ENCODE measurements at places on chromosomes 6 and 20.

DNA sequence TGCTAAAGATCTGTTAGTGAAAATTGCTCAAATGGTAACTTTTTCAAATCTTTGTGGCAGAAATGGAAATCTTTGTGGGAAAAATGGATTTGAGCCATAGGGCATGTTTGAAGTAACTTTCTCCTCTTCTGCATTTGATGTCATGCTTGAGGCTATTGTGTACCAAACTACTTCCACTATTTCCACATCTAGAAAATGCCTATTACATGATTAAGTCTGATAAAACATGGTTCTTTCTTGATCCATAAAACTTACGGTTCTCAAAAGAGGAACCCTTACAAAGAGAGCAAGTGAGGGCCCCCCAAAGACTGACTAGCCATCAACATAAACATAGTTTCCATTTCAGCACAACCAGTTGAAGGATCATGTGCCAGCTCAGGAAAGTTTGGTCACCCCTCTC is 150.6 kb downstream of the NFATC2 start:
- no peak for DNase-seq

- DNase-seq: no peak
These were observed 78.4 kb upstream of the PMEPA1 start for GRCh38 chr20:57787990-57788781.

DNA sequence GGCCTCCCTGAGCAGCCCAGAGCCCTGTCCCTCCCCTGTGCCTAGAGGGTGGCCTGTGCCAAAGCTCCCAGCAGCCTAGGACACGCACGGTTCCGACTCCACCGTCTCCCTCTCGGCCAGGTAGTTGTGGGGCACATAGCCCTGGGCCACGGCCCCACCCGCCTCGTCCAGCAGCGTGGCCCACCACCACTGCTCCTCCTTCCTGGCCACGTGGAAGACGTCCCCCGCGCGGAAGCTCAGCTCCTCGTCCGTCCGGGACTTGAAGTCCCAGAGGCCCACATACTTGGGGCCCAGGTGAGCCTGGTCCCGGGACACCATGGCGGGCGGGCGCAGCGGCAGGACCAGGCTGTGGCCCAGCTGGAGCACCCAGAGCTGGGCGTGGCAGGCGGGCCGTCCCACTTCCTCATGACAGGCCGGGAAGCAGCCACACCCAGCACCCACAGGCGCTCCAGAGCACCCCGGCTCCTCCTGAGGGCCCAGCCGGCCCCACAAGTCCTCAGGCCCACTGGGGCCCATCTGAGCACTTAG is at the start of gene PTK6:
Gene PTK6 (minus strand): TSS at position 380 of the 528 bp plus-strand sequence. CDS start 62 bp downstream, at position 318.
- DNase-seq: no peak

- DNase-seq: no peak
These were observed 1025.4 kb downstream of the EYS start for GRCh38 chr6:64681416-64682160.

- DNase-seq: no peak
These were observed 110.3 kb upstream of the GGTLC1 start for GRCh38 chr20:24098886-24099285.

Data from Panc1 (cell line).